Small intestine (tissue), 16 donors: ENCODE measurements at places on chromosomes 3 and 15. TPM values are rescaled to one million over a fixed set of nuclear protein-coding genes. Genes with fewer than 3 reads are reported as not detected.
A peak's percentile ranks its signal among the peaks of the same experiment; 100 is the strongest.

RYR3 gene
- not detected for polyA plus RNA-seq

NEK11 gene
- 11.0 TPM for polyA plus RNA-seq

DISP2 gene
- polyA plus RNA-seq: 3.4 TPM

DET1 gene
- 1.1 TPM for polyA plus RNA-seq

NR2E3 gene
- 0.07 TPM for polyA plus RNA-seq

ADGRG7 gene
- polyA plus RNA-seq: 25.9 TPM

ECE2 gene
- polyA plus RNA-seq: 0.04 TPM

MEIS2 gene
- polyA plus RNA-seq: 11.8 TPM

SLC51B gene
- polyA plus RNA-seq: 258 TPM

CCR1 gene
- 1.6 TPM for polyA plus RNA-seq

DNA sequence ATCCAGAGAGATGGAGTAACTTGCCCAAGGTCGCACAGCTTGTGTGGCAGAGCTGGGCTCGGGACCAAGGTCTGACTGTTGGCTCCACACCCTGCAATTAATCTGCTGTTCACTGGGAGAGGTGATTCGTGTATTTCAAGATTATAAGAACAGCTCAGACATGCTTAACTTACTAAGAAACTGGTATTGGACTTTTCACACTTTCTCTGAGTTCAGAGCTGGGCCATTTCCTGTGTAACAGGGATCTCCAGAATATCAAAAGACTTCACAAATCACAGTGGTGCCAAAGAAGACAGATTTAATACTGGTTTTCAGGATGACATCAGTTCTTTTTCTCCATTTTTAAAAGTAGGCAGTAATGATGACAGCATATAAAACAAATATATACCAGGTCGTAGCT lies 156.8 kb upstream of the UBE2E1 start:
- peak overlapping the region; percentile 64 for H3K27ac ChIP-seq
- no peaks in the 10 kb centered on the region for H3K27me3 ChIP-seq
- peak; percentile 92 for DNase-seq
- H3K36me3 ChIP-seq: no peaks in the 10 kb centered on the region
- H3K4me1 ChIP-seq: peaks cover 5% of the 10 kb centered on the region
- H3K4me3 ChIP-seq: no peak overlapping the region

GRCh38 chr15:82572986-82573385 lies 32.7 kb upstream of the RPS17 start:
- H3K4me3 ChIP-seq: no peak overlapping the region
- H3K36me3 ChIP-seq: no peaks in the 10 kb centered on the region
- H3K27ac ChIP-seq: no peak overlapping the region
- DNase-seq: no peak

- no peak overlapping the region for H3K27ac ChIP-seq
- H3K4me1 ChIP-seq: peaks cover 19% of the 10 kb centered on the region
- no peaks in the 10 kb centered on the region for H3K27me3 ChIP-seq
- H3K36me3 ChIP-seq: no peaks in the 10 kb centered on the region
These were observed 482.5 kb downstream of the FOXP1 start for GRCh38 chr3:71101014-71101413.

- peaks cover 2% of the 10 kb centered on the region for H3K36me3 ChIP-seq
- H3K4me3 ChIP-seq: no peak overlapping the region
- H3K27me3 ChIP-seq: no peaks in the 10 kb centered on the region
- DNase-seq: no peak
- no peaks in the 10 kb centered on the region for H3K4me1 ChIP-seq
These were observed 172.7 kb downstream of the GHSR start for GRCh38 chr3:172275586-172275985.

- peak; percentile 90 for DNase-seq
- no peaks in the 10 kb centered on the region for H3K27me3 ChIP-seq
- H3K4me1 ChIP-seq: peaks cover 2% of the 10 kb centered on the region
- H3K4me3 ChIP-seq: peak overlapping the region; percentile 21
- H3K36me3 ChIP-seq: no peaks in the 10 kb centered on the region
These were observed 3.6 kb downstream of the HGD start for GRCh38 chr3:120678331-120678947.

DNA sequence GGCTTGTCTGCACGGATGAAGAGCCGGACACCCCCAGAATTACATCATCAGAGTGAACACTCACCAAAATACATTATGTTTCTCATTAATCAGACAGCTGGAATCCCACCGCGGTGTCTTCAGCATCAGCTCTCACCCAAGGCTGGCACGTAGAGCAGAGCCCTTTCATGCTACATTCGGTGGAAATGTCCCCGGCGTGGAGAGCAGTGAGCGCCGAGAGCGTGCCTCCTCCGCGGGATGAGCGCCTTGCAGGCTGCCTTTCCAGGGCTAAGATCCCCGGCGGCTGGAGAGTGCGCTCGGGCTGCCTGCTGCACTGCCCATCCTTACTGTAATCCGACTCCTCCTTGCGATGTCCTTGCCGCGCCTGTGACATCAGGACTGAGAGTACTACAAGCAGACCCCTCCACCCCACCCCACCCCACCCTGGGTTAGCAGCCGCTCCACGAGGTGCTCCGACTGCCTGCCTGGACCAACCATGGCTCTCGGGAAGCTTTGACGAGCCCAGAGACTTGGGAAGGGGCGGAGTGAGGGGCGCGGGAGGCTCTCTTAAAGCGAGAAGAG lies at the start of gene ZNF385D:
Gene ZNF385D, minus strand, starts transcription at position 380 of the 561 bp plus-strand sequence. Its CDS starts 294 bp downstream, at position 86.
- H3K4me1 ChIP-seq: no peaks in the 10 kb centered on the region
- H3K27me3 ChIP-seq: peaks cover 12% of the 10 kb centered on the region
- H3K27ac ChIP-seq: no peak within 1 kb of the TSS
- H3K4me3 ChIP-seq: peak within 1 kb of the TSS; percentile 52

DNA sequence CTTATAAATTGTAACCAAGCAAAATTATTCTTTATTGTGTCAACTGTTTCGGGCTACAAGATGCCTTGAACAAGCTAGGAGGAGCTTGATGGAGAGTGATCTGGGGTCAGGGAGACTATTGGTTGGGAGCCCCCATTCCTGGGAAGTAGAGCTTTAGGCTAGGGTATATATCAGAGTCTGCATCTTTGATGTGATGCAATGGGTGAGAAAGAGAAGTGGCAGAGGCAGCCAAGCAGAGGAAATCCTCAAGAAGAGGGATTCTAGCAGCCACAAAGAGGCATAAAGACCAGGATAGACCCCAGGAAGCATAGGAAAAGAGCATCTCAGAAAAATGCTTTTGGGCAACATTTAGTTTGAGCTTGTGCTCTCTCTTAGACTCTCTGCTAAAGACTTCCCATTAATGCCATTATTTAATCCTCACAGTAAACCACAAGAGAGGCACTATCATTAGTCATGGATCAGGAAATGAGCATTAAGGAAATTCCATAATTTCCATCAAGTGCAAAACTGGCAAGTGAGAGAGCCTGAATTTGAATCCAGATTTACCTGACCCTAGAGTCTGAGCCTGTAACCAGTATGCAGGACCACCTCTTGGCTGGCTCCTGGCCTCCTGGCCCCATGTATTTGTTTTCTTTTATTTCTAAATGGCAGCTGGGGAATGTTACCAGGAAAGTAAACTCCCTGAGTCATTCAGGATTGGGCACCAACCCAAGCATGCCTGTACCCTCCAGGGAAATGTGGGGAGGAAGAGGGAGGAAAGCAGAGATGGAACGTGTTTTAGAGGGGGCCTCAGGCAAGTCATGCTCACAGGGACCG lies 118.7 kb downstream of the RPL22L1 start:
- H3K36me3 ChIP-seq: no peaks in the 10 kb centered on the region

DNA sequence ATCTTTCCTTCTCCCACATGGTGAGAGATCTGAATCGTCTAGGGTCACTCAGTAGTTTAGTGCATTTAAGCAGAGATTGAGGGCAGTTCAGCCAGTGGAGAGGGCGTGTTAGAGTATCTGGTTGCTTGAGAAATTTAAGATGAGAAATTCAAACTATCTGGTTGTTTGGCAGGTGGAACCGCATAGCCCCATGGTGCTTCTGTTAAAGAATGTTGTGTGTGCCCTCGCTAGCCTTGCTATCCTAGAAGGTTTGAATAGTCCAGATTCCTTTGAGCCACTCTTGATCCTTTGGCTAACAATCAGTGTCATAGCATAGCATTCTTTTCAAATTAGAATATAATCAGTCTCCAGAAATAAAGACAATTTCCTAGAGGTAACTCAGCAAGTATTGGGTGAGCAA lies 32.1 kb downstream of the ABHD17C start:
- no peak overlapping the region for H3K27ac ChIP-seq
- no peak for DNase-seq
- H3K27me3 ChIP-seq: no peaks in the 10 kb centered on the region
- no peaks in the 10 kb centered on the region for H3K4me1 ChIP-seq
- H3K4me3 ChIP-seq: no peak overlapping the region

- no peak overlapping the region for H3K27ac ChIP-seq
- peaks cover 2% of the 10 kb centered on the region for H3K27me3 ChIP-seq
- no peak overlapping the region for H3K4me3 ChIP-seq
These were observed 119.4 kb downstream of the GADL1 start for GRCh38 chr3:30775040-30775439.

DNA sequence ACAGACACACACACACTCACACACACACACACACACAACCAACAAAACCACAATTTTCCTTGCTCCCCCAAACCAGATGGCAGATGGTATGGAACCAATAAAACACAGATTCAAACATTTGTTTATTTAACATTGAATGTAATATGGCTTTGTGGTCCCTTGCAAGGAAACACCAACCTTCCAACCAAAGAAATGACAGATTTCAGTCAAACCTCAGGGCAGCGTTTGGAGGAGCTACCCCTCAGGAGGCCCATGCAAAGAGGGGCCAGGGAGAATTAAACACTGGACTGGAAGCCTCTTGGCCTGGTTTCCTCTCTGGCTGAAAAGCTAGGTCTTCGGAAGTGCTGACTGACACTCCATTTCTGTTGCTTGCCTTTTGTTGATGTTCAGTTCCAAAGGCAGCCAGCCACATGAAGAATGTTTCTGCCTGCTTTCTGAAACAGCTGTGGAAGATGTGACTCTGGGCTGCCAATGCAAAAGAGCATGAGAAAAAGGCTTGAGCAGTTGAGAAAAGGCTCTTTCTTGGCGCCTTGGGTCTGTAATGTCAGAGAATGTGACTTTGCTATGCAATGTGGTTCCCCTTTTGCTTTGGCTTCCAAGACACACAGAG lies 296.1 kb downstream of the RPLP1 start:
- DNase-seq: no peak
- no peak overlapping the region for H3K4me3 ChIP-seq
- H3K27ac ChIP-seq: no peak overlapping the region
- H3K27me3 ChIP-seq: no peaks in the 10 kb centered on the region

DNA sequence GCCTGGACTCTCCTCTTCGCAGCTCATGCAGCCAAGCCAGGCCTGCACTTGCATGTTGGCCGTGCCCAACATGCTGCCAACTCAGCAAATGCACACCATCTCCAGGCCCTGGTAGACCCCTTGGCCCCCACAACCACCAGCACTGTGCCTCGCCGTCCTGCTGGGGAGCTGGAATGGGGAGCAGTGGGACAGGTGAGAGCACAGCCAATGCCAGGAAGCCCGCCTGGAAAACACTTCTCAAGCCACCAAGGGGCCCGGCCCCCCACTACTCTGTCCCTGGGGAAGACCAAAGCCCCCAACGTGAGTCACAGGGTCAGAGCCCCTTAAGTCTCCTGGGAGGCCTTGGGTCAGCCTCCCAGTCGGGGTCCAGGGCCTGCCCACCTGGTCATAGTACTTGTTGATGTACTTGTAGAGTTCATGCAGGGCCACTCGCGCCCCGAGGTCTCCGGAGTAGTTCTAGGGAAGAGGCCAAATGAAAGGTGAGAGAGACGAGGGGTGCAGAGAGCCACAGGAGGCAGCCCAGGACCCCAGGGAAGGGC lies 24.5 kb downstream of the PLXNB1 start:
- no peak overlapping the region for H3K4me3 ChIP-seq
- no peaks in the 10 kb centered on the region for H3K27me3 ChIP-seq
- peaks cover 87% of the 10 kb centered on the region for H3K36me3 ChIP-seq
- no peaks in the 10 kb centered on the region for H3K4me1 ChIP-seq

DNA sequence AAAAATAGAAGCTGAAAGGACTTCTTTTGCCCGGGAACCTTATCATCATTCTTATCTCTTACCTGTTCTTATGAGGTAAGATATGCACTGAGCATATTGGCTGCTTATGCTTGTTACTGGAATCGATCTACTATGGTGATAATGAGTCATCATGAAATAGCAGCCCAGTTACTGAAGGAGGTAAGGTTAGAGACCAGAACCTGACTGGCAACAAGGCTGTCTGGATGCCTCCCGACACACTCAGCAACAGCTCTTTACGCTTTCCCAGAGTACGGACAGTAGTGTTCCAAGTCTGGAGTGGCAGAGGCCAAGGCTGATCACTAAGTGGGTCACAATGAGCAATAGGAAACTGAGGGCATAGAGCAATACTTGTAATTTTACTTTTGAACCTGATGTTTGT lies 314.1 kb downstream of the NLGN1 start:
- no peak overlapping the region for H3K4me3 ChIP-seq
- H3K4me1 ChIP-seq: no peaks in the 10 kb centered on the region
- H3K36me3 ChIP-seq: no peaks in the 10 kb centered on the region
- H3K27me3 ChIP-seq: no peaks in the 10 kb centered on the region
- H3K27ac ChIP-seq: no peak overlapping the region
- DNase-seq: peak; percentile 2

- H3K36me3 ChIP-seq: peaks cover 6% of the 10 kb centered on the region
- no peak overlapping the region for H3K27ac ChIP-seq
- no peaks in the 10 kb centered on the region for H3K4me1 ChIP-seq
- H3K27me3 ChIP-seq: no peaks in the 10 kb centered on the region
- H3K4me3 ChIP-seq: no peak overlapping the region
These were observed 2.2 kb downstream of the ICE2 start for GRCh38 chr15:60476713-60477112.

- no peaks in the 10 kb centered on the region for H3K27me3 ChIP-seq
- no peak overlapping the region for H3K27ac ChIP-seq
These were observed 171.0 kb downstream of the RBMS3 start for GRCh38 chr3:29451920-29452319.

GRCh38 chr3:16399473-16399872 lies 114.0 kb downstream of the RFTN1 start:
- peaks cover 4% of the 10 kb centered on the region for H3K36me3 ChIP-seq
- no peak overlapping the region for H3K4me3 ChIP-seq
- H3K27ac ChIP-seq: peak overlapping the region; percentile 51

GRCh38 chr3:189260556-189261493 lies 89.1 kb downstream of the TPRG1 start:
- H3K27me3 ChIP-seq: no peaks in the 10 kb centered on the region
- DNase-seq: no peak

GRCh38 chr3:184184546-184185230 lies 1.3 kb upstream of the ABCF3 start:
- H3K27me3 ChIP-seq: no peaks in the 10 kb centered on the region
- H3K4me1 ChIP-seq: peaks cover 19% of the 10 kb centered on the region
- H3K36me3 ChIP-seq: peaks cover 28% of the 10 kb centered on the region
- no peak for DNase-seq
- no peak overlapping the region for H3K27ac ChIP-seq

- no peaks in the 10 kb centered on the region for H3K27me3 ChIP-seq
- no peaks in the 10 kb centered on the region for H3K36me3 ChIP-seq
- peak; percentile 91 for DNase-seq
- no peak overlapping the region for H3K27ac ChIP-seq
- H3K4me3 ChIP-seq: no peak overlapping the region
These were observed 3.9 kb downstream of the CRYGS start for GRCh38 chr3:186540221-186540834.

DNA sequence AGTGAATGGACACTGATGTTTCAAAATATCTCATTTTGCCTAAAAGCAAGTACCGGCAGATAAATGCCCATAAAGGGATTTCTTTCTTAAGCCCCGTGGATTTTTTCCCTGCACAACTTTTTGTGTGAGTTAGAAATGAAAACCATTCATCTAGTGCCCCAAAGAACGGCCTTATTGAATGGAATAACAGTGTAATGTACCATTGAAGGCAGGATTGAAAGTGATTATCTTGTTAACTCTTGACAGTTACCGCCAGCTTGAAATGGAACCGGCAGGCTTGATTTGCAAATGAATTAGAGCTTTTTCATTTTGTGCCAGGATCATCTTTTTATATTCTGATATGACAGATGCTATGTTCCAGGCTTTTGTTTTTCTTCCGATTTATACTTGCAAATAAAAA lies 162.2 kb downstream of the RSRC1 start:
- no peaks in the 10 kb centered on the region for H3K4me1 ChIP-seq
- DNase-seq: no peak
